ENCODE measurements at places on chromosomes 3 and 15.

- no peak for DNase-seq
Observed at GRCh38 chr15:40238532-40239403, at the start of gene PAK6. Gene PAK6, plus strand, starts transcription at chr15:40239063. Its CDS starts 25,723 bp downstream, at chr15:40264786.

DNA sequence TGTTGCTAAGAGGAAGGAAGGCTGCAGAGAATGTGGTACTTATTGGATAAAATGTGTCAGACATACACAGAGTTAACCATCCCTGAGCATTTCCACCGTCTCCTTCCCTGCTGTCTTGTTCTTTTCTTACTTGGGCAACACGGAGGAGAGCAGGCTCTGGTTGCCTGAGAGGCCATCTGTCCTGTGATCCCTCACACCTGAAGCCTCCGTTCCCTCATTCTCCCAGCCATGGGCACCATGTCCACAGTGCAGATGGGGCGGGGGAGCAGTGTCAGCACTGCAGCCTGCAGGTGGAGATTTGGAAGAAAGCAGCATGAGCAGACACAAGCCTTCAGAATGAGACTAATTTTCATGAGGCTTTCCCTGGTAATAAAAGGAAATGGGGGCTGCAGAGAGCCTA, 133.7 kb downstream of the CHCHD6 start:
- DNase-seq = no peak

GRCh38 chr3:131898346-131898745, 136.5 kb downstream of the CPNE4 start:
- no peak for DNase-seq

GRCh38 chr15:59419170-59419569, 18.8 kb upstream of the FAM81A start:
- no peak for DNase-seq

GRCh38 chr15:90619468-90619867, 89.7 kb downstream of the CRTC3 start:
- DNase-seq = no peak

GRCh38 chr3:39220407-39221140, 28.2 kb upstream of the XIRP1 start:
- no peak for DNase-seq

DNA sequence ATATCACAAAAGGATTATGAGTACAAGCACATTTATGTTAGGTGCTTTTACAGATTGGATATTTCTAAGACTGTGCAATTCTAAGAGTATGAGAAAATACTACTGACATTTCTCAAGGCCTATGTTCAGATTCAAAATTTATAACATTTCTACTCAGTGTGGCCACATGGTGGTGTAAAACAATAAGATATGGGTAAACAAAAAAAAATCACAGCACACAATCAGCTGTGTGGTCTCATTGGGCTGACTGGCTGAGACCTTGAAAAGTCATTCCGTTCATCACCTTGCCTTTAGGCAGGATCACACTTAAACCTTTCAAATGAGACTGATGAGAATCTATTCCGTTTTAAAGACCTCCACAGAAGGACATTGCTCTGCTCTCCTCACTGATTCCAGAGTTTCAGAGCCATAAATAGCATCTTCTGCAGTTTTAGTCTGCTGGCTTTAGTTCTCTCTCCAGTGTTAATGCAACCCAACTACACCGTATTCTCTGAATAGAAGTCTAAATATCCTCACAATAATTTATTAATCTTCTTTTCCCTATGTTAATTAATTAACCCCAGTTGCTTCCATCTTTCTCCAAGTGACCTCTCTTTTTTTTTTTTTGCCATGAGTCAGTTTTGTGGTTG, 158.2 kb downstream of the SPATA16 start:
- no peak for DNase-seq

DNA sequence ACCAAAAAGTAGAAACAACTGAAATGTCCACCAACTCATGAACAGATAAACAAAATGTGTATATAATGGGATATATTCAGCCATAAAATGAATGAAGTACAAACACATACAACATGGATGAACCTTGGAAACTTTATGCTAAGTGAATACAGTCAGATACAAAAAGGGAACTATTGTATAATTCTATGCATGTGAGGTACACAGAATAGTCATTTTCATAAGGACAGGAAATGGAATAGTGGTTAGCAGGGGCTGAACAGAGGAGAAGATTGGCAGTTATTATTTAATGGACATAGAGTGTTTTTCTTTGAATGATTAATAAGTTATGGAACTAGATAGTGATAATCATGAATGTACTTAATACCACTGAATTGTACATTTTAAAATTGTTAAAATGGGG, 20.0 kb upstream of the TRANK1 start:
- no peak for DNase-seq

DNA sequence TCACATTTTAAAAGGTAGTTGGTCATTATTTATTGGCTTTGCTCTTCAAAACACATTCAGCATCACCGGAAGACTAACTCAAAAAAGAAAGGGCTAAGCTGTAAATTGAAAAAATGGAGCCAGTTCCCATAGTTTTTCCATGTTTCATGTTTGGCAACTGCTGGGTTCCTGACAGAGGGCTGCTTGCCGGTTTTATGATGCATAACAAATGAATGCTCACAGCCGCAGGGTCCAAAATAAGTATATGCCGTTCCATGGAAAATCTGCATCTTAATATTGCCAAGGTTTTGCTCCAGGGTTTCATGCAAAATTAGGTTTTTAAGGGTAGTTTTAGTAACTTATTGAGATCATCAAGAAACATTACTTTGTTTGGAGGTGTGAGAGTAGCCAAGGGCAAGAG, 15.8 kb downstream of the SLC12A1 start:
- no peak for DNase-seq

GRCh38 chr3:23219117-23219516, 16.0 kb downstream of the UBE2E2 start:
- no peak for DNase-seq

- DNase-seq = no peak
Observed at GRCh38 chr15:62607643-62608042, 434.9 kb upstream of the TPM1 start.

GRCh38 chr3:16134173-16134928, 40.1 kb upstream of the GALNT15 start:
- DNase-seq = peak; percentile 16

DNA sequence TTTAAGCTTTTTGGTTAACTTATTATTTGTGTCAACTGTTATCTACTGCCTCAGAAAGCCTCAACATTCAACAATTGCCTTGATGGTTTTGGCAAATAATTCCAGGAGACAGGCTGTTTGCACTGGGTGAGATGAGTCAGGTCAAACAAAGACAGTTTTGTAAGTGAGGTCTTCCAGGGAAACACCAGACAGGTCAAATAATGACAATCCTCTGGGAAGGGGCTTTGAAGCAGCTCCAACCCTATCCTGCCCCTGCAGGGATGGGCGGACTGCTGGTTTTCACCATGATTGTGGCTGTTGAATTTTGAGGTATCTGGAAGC, 79.4 kb upstream of the PRR23E start:
- no peak for DNase-seq

DNA sequence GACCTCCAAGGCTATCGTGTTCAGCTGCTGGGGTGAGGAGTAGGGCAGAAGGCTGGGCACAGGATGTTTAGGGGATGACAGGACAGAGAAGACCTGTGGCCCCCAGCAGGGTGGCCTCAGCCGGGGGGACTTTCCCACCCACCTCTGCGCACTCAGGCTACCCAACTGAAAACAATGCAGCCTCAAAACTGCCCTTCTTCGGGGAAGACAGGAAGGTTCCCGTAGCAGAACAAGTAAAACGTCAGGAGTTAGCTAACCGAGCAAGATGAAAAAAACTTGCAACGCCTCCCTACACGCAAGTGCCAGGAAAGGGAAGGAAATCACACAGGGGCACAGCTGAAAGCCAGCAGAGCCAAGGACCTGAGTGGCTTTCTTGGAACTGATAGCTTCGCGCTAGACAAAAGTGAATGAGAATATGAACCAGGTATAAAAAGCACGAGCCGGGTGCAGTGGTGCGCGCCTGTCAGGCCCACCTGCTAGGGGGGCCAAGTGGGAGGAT, 38.4 kb upstream of the FURIN start:
- DNase-seq = no peak

DNA sequence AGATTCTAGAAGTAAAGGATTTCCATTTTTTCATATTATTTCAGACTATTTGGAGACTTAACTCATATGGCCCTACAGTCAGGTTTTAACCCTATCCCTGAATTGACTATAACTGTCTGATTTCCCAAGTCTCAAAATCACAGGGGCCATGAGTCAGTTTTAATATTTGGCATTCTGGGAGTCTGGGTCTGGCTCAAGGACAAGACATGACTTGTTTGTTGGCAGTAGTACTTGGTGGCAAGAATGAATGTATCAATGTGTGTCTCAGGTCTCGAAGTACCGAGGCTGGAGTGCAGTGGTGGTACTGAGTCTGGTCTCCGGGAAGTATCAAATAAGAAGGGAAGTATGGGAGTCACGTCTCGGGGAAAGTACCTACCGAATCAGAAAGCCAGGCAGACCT, 10.8 kb downstream of the UMPS start:
- DNase-seq = no peak

DNA sequence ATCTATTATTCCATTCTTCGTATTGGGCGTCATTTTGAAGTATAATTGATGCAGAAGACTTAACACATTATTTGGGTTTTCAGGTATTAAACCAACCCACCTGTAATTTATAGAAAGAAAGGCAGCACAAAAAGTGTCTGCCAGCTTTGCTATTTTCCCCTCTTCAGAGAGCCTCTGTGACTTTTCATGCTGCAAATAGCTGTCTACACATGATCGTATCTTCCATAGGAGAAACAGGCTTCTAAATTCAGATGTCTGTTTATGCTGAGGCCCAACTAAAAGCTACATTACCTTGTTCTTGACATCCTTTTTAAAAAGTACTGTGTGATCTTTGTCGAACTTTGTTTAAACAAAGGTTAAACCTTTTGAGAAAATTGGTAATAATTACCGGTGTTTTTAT, 5.0 kb downstream of the ACKR2 start:
- no peak for DNase-seq

GRCh38 chr3:52537726-52538421, 1.5 kb downstream of the UQCC5 start:
- no peak for DNase-seq

GRCh38 chr3:122975163-122975923, 52.2 kb downstream of the SEMA5B start:
- DNase-seq = peak; percentile 63

Measured in DMS 273 treated with DMSO at 0.1 percent for 48 hours (cell line).